ENCODE measurements at places on chromosomes 3 and 15.
A peak's percentile ranks its signal among the peaks of the same experiment; 100 is the strongest.

GRCh38 chr3:142960322-142960850, 3.1 kb downstream of the PAQR9 start:
- DNase-seq = no peak

GRCh38 chr15:41161336-41161735, 45.3 kb upstream of the INO80 start:
- no peak for DNase-seq

DNA sequence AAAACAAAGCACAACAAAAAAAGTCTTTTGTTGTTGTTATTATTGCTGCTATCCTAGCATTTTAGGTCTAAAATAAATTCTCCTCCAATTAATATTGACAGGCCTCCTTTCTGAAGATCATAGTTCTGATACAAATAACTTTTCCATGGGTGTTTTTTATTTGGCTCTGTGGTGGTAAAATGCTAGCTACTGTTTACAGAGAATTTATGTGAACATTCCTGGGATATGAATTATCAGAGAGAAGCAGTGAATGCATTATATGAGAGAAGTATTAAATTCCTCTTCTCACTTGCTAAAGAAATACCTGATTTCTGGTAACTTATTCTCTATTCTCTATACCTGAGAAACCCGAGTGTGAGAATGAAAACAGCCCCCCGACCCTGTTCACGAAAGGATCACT, 57.5 kb upstream of the TMCO5A start:
- DNase-seq = no peak

DNA sequence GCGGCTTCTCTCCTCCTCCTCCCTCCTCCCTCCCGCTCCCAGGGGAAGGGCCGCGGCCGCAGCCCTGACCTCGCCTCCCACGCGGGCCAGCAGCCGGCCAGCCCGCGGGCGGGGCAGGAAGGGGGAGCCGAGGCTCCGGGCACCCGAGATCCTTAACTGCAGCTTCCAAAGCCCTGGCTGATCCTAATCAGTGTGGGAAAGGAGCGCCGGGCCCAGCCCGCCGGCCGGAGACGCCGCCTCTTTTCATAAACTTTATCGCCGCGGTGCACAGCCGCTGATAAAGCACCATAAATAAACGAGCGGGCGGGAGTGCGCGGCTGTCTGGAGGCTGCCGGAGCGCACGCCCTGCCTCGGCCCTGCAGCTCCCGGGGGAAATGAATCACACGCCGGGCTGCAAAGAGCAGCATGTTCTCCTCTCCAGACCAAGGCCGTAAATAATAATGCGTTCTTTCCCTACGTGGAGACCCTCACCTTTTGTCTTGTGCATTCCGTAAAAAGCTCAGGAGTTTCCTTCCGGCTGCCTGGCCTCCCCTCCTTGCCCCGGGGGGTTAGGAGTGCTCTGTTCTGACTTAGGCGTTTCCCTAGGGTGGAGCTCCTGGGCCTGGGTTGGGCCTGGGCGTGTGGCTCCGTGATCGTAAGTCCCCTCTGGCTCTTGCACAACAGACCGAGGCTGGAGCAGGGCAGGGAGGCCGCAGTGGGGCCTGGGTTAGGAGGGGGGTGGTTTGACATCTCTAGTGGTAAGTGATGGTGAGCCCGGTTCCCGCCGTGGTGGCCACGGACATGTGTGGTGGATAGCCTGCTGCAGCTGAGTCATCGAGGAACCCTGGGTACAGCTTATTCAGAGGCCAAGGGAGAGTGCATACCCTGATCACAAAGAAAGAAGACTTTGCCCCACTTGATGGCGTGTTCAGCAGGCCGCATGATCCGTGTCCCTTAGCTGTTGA, 132.6 kb upstream of the HES1 start:
- peak; percentile 99 for DNase-seq

DNA sequence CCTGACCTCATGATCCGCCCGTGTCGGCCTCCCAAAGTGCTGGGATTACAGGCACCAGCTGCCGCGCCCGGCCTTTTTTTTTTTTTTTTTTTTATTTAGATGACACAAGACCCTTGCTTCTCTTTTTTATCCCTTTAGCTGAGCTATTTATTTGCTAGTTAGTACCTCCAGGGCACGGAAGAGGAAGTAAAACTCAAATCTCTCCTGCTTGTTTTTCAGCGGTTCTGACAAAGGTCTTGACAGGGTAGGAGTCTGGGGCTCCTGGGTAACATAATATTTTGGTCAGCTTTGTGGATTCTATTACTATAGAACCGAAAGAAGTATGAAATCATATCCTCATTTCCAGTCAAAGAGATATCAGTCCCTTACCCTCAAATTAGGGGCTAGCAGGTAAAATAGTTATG, 44.0 kb upstream of the ETV5 start:
- no peak for DNase-seq

DNA sequence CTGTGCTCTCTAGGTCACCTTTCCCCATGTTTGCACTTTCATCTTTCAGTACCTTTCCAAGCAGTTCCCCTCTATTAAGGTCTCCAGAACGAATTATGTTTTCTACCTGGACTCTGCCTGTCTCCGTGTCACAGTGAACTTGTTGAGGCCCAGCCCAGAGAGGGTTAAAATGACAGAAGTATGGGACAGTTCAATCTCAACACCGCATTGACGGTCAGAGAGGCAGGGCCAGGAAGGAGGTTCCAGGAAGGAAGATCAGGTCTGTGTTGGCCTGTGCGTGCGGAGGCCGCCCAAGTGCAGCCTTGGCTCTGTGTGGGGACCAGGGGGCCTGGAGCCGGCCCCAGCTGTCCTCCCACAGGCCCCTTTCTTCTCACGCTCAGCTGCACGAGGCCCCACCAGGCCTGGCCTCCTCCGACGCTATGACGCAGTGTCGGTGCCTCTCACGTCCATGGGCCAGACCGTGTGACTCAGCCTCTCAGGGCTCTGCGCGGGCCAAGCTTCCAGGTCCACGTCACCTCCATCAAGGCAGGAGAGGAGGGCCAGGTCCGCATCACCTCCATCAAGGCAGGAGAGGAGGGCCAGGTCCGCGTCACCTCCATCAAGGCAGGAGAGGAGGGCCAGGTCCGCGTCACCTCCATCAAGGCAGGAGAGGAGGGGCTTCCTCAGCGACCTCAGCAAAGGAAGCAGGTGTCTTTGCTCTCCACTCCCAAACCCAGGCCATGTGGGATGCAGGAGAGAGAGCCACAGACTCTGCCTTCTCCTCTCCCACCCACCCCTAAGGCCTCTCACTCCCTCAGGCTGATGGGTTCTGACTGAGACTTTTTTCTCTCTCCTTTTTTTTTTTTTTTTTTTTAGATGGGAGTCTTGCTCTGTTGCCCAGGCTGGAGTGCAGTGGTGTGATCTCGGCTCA, 83.1 kb downstream of the CPN2 start:
- no peak for DNase-seq

GRCh38 chr15:77783636-77784035, 150.9 kb upstream of the LINGO1 start:
- no peak for DNase-seq

DNA sequence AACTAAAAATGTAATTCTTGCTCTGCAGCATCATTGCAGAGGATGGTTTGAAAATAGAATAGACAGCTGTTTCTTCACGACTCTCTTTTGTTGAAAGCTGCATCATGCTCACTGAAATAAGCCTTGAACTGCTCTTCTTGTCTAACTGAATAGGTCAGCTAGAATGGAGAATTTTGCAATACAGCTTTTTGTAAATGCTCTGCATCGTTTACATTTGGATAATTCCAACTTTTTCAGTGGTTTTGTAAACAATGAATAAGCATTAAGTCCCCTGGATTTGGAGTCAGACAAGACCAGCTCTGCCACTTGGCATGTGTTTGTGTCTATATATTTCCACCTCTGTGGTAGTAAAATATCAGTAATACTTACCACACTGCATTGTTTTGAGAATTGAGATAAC, 95.2 kb downstream of the PLSCR2 start:
- DNase-seq = no peak

GRCh38 chr3:43632269-43632733, 10.5 kb upstream of the ANO10 start:
- peak; percentile 77 for DNase-seq

DNA sequence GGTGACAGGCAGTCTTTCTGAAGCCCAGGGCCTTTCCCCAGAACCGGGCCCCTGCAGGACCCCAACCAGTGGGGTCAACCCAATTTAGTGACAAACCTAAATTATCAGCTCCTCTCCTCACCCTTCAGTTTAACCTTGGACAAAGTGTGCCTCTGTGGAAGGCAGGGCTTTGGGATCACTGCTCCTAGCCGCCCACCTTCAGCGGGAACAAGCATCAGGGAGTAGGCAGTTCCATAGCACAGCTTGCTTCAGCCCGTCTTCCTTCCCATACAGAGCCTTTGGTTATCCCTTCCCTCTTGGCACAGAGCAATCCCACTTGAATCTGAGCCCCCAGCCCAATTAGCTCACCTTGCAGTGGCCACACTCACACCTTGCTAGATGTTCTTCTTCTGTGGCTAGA, 5.3 kb upstream of the AP3B2 start:
- no peak for DNase-seq

GRCh38 chr15:99732751-99733267, 428 bp downstream of the LYSMD4 start:
- DNase-seq = no peak

- DNase-seq = no peak
Observed at GRCh38 chr3:138114431-138114918, 933 bp downstream of the DZIP1L start.

GRCh38 chr3:11661827-11662226, 18.1 kb upstream of the VGLL4 start:
- peak; percentile 63 for DNase-seq

DNA sequence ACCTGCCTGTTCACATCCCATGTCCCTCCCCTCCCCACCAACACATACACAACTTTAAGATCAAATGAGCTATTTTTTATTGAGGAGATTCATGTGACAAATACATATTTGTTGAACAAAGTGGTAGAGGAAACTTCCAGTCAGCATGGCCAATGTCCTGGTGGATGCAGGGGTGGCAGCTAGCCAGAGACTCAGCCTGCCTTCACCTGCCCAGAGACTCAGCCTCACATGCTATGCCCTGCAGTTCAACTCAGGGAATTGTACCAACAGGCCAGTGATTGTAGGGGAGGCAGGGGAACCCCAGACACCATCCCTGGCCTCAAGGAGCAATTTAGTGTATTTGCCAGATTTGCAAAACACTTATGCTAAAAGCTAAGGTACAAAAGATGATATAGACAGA, 136.6 kb downstream of the OPA1 start:
- no peak for DNase-seq

DNA sequence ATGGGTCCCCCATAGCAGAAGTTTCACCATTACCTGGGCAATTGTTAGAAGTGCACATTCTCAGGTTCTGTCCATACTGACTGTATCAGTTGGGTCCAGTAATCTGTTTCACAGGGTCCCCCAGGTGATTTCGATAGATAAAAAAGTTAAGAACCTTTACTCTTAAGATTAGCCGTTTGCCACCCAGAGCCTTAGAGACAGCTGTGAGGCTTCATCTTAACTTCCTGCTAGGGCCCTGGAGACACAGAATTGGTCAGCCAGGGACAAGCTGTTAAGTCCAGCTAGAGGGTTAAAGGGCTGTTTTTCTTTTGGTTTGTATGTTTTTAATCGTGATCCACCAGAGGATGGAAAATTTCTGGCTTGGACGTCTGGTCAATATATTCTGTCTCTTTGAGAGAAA, 6.7 kb downstream of the FAM162A start:
- DNase-seq = no peak

DNA sequence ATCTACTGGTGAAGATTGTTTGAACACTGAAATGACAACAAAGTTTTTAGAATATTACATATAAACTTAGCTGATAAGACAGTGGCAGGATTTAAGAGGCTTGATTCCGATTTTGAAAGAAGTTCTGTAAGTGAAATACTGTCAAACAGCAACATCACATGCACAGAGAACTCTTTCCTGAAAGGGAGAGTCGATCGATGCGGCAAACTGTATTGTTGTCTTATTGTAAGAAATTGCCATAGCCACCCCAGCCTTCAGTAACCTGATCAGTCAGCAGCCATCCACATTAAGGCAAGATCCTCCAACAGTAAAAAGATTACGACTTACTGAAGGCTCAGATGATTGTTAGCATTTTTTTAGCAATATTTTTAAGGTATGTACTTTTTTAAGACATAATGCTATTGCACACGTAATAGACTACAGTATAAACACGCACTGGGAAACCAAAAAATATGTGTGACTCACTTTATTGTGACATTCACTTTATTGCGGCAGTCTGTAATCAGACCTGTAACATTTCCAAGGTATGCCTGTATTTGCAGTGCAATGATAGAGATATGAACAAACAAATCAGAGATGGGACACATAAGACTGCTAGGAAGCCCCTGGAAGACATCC, 225.6 kb upstream of the UBE2E1 start:
- DNase-seq = no peak

GRCh38 chr3:134211797-134212196, 38.9 kb downstream of the RYK start:
- peak; percentile 75 for DNase-seq

DNA sequence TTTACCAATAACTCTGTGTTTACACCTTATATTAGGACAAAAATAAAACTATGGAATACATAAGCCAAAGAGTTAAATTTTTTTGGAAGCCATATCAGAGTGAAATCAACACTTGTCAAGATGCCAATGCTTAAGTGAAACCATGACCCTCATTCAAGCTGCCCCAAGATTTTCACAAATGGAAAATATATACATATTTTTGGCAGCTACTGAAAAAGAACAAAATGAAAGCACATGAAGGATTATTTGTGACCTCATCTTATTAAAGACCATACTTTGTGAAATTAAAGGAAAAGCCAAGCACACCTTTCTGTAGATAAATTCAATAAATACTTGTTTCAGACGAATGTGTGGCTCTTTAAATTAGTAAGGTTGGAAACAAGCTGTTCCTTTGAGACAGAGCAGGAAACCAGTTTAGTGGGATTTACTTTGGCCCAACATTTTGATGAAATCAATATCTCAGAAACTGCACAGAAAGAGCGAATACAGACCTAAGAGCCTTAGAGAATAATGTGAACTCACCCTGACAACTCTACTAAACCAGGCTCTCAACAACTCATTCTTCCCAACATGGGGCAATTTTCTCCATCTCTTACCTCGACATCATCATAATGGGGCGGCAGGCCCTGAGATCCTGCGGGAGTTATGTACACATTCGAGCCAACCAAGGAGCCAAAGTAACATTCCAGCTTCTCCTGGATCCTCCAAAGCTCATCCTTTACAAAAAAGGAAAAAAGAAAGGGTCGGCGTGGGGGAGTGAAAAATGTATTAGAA, 11.1 kb downstream of the RIOX2 start:
- DNase-seq = no peak

GRCh38 chr15:29074045-29074444, 188.3 kb downstream of the APBA2 start:
- DNase-seq = peak; percentile 49

DNA sequence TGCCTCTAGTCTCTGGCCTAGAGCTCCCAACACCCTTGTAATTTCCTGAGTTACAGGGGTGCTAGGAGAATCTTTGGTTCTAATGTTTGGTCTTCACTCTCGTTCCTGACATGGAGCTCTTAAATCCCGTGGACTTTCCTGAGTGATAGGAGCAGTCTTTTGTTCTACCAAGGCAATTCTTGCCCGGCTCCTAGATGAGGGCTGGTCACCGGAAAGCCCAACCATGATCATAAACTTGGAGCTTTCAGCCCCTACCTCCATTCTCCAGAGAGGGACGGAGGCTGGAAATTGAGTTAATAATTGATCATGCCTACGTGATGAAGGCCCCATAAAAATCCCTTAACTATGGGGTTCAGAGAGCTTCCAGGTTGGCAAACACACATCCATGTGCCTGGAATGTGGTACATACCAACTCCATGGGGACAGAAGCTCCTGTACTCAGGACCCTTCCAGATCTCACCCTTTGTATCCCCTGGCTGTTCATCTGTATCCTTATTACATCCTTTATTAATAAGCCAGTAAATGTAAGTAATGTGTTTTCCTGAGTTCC, 18.8 kb upstream of the GATM start:
- no peak for DNase-seq

GRCh38 chr3:186800285-186800684, 6.0 kb downstream of the RFC4 start:
- DNase-seq = no peak
